Hematopoietic multipotent progenitor cell (in vitro differentiated cells): ENCODE measurements at places on chromosomes 2 and 18.

DNA sequence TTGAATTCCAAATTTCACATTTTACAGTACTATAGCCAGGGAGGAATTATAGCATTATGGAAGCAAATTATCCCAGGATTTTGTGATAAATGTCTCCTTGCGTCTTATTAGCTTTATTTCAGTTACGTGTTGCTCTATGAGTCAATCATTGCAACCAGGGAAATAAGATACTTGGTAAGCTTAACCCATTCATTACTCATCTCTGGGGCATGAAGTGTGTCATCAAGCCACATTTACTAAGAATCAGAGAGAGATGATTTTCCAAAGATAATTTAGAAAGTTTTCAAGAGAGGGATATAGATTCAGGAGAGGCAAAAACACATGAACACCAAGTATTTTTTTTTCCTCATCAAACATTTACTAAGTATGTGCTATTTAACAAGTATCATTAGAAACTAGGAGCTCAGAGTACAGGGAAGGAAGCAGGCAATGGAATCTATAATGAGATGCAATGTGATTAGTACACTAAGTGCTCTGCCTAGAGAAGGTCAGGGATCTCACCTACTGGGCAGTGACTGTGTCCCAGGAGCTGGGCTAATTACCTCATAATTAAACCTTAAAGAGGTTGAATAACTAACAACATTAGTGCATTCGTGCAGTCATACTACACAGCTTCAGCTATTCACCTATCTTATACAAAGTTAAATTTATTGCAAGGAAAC lies 217.8 kb upstream of the NXPH2 start:
- DNase-seq, result no peak

GRCh38 chr2:59196491-59196890 lies 955.4 kb upstream of the FANCL start:
- DNase-seq, result no peak

- no peak for DNase-seq
Measured at GRCh38 chr18:55998801-55999385, 410.9 kb upstream of the TCF4 start.

DNA sequence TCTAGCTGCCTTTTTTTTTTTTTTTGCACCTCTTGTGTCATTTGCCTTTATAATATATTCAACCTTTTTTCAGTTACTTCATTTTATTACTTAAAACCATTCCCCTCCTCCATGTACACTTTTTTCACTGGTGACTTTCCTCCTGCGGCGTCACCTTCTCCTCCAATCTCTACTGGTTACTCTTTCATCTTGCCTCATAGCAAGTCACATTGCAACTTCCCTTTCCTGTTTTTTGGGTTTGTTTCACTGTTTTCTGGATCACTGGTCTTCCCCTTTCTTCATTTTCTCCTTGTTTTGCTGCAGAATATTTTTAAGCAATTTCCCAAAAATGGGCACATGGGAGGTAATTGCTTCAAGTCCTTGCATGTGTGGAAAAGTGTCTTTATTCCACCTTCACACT lies 37.7 kb upstream of the GPR155 start:
- DNase-seq, result no peak

- DNase-seq, result no peak
Measured at GRCh38 chr2:64141674-64142405, 2.4 kb downstream of the PELI1 start.

DNA sequence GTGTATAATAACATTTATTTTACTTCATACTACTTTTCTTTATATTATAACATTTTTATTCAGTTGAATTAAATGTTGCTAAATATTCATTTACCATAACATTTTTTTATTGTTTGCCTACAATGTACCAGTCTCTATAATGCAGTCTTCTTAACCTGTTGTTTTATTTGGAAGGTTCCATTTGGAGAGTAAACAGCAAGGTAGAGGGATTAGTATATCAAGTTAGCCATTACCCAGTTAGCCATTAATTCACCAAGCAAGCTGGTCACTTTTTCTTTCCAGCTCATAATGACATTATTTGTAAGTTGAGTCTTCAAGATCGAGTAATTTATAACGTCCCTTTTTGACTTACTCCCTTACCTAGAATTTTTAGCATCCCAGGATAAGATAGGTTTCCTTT lies 29.7 kb upstream of the NT5C1B start:
- no peak for DNase-seq

DNA sequence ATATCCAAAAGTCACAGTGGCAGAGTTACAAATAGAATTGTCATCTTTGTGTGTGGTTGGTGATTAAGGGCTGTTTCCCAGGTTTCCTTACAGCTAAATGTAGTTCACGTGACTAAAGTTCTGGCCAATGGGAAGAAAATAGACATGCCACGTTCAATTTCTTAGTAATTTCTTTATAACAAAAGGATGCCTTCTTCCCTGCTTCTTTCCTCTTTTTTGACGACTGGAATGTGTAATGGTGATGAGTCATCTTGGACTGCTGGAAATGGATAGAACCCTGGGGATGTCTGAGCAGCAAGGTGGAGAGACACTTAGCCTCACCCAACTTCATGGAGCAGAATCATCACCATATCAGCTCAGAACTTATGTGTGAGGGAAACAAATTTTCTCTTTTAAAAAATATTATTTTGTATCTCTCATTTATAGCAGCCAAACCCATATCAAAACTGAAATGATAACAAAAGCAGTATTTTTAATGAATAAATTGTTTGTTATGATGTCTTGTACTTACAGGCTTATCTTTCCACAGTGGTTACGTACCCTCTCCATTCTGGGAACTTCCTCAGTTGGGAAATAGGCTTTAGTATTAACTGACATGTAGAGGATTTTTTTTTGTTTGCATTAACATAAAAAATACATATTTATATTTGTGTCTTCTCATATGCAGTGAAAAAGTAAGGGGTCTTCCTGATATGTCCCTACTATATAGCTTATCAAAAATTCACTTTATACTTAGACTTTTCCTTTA lies 91.1 kb upstream of the CDH2 start:
- DNase-seq, result no peak

GRCh38 chr2:156518138-156518537 lies 82.0 kb downstream of the GPD2 start:
- DNase-seq, result no peak

DNA sequence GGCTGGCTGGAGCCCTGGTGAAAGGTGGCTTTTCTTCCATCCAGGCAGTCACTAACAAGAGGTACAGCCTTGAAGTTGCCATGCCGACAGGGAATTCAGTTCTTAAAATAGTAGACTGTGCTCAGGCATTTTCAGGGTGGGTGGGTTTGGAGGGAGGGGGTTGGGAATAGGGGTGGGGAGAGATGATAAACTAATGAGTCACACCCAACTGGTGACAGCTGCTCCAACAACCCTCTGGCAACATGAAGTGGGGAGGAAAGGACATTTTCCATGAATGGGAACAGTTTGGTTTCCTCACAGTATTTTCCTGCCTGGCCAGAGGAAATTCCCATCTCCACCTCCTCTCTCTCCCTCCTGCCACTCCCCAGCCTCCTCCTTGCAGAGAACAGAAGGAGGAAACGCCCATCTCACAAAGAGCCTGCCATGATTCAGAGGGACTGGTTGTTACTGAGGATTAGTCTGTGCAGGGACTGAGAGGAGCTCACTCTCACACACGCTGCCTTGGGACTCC lies 113.0 kb upstream of the SLC1A4 start:
- no peak for DNase-seq

- no peak for DNase-seq
Measured at GRCh38 chr2:211204456-211204855, 648.1 kb downstream of the CPS1 start.

- no peak for DNase-seq
Measured at GRCh38 chr18:12048827-12049175, 44.8 kb upstream of the ANKRD62 start.

GRCh38 chr18:70293166-70293565 lies 4.3 kb downstream of the SOCS6 start:
- DNase-seq, result no peak

- DNase-seq, result peak; percentile 29
Measured at GRCh38 chr2:209556354-209556961, 132.6 kb downstream of the MAP2 start.

DNA sequence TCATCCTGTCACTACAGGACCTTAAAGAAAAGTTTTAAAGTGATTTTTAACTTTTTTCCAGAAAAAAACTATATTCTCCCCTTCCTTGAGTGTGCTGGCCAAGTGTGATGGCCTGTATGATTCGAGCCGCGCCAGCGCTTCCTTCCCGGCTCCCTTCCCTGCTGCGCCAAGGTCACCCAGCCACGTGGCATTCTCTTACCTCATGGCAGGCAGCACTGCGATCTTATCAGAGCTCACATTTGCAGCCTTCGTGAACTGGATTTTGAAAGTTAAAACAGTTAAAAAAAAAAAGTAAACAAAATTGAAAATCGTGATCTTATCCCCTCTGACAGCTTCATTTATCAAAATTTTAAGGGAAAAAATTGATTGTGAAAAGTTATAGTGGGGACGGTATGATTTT lies 279.8 kb downstream of the PTGR3 start:
- no peak for DNase-seq

DNA sequence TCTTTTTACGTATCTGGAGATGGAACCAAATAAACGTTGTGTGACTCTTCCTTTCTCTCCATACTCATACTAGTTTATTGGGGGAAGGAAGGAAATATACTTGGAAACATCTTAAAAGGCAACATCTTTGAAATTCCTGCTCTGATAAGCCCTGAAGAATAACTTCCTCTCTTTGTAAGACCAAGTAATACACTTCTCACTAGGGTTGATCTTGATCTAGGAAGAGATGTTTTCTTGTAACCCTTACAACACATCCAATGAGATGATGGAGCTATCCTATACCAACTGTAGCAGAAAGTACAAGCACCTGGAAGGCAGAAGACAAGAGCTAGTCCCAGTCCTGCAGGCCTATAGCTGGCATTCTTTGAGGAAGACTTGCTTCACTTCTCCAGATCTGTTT lies 2.0 kb downstream of the ANKRD44 start:
- no peak for DNase-seq

- DNase-seq, result no peak
Measured at GRCh38 chr18:29501952-29502351, 1325.0 kb upstream of the CDH2 start.

DNA sequence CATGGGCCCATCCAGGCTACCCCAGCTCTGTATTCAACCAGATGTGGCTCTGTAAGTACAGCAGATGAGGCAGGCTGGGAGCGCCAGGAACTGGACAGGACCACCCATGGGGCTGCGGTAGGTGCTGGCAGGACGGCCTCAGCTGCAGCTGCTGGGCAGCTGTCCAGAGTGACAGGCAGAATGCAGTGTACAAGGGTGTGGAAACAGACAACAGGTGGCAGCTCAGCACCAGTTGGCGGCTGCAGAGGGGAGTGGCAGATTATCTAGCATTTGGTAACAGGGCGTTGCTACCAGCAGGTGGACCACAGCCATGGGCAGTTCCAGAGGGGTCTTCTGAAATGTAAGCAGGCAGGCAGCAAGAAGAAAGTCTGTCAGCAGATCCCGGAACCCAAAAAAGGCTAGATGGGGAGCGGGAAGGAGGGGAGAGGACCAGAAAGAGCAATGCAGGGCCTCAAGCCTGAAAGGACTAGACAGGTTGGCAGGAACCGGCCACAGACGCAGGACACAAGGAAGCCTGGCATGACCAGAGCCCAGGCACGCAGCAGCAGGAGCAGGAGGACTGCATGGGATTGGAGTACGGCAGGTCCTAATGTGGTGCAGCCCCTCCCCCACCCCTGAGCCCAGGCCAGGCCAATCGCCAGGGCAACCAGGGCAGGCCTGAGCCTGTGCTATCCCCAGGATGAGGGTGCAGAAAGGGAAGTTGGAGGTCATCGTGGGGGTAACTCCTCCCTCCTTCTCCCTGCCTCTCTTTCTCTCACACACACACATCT lies 24.7 kb downstream of the PKDCC start:
- no peak for DNase-seq
